ENCODE measurements at places on chromosomes 5 and 9. TPM values are rescaled to one million over a fixed set of nuclear protein-coding genes. Genes with fewer than 3 reads are reported as not detected.

The ANKRD20A1 gene
- total RNA-seq = 0.32 TPM

The MYMK gene
- not detected for total RNA-seq

The TGFBI gene
- total RNA-seq = 40.6 TPM

The SPATA31D1 gene
- total RNA-seq = not detected

The GLDC gene
- 6.4 TPM for total RNA-seq

The OR1N1 gene
- total RNA-seq = not detected

The NUDCD2 gene
- 14.7 TPM for total RNA-seq

The SPATA31E1 gene
- total RNA-seq = not detected

The PRRT1B gene
- total RNA-seq = not detected

The PCDHB4 gene
- total RNA-seq = under 0.01 TPM

The LCN15 gene
- total RNA-seq = not detected

The CCDC192 gene
- not detected for total RNA-seq

The ADRB2 gene
- total RNA-seq = 0.97 TPM

The CLIC3 gene
- not detected for total RNA-seq

The SPAG8 gene
- 0.32 TPM for total RNA-seq

The SH3TC2 gene
- 5.8 TPM for total RNA-seq

The HRCT1 gene
- 0.76 TPM for total RNA-seq

The SMIM32 gene
- total RNA-seq = not detected

The ELOVL7 gene
- 0.61 TPM for total RNA-seq

The CHSY3 gene
- total RNA-seq = 21.9 TPM

The DNAH5 gene
- 0.32 TPM for total RNA-seq

The CER1 gene
- total RNA-seq = not detected

The KIF4B gene
- total RNA-seq = 0.30 TPM

The SHOC1 gene
- total RNA-seq = not detected

The GRIA1 gene
- total RNA-seq = not detected

The ZDHHC11B gene
- total RNA-seq = not detected

All from epithelial cell of umbilical artery (primary cell).